Globus pallidus (tissue), 1 donor: ENCODE measurements at places on chromosomes 6 and 20.
A peak's percentile ranks its signal among the peaks of the same experiment; 100 is the strongest.

- peak; percentile 59 for DNase-seq
These were observed 674 bp downstream of the NRSN1 start for GRCh38 chr6:24126586-24127192.

- peak; percentile 19 for DNase-seq
These were observed 233.9 kb upstream of the SYNDIG1 start for GRCh38 chr20:24235296-24236175.

DNA sequence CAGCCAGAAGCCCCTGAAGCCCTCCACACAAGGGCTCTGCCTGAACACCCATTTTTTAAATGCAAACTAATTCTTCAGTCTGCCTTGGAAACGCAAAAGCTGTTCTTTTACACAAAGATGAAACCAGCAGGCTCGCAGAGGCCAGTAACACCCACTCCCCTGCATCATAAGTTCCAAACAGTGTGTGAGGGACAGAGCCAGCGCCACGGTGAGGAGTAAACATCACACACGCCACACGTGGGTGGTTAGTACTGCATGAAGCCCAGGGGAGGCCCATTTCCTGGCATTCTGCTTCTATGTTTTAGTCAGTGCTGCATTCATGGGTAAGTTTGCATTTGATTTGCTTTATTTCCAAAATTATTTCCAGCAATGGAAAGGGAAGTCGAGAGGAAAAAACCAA lies 217.7 kb upstream of the RIN2 start:
- DNase-seq = no peak

- DNase-seq = no peak
These were observed 226.3 kb downstream of the TBXT start for GRCh38 chr6:165941249-165941775.

- no peak for DNase-seq
These were observed 1122.3 kb downstream of the EPHA7 start for GRCh38 chr6:92297101-92297500.

DNA sequence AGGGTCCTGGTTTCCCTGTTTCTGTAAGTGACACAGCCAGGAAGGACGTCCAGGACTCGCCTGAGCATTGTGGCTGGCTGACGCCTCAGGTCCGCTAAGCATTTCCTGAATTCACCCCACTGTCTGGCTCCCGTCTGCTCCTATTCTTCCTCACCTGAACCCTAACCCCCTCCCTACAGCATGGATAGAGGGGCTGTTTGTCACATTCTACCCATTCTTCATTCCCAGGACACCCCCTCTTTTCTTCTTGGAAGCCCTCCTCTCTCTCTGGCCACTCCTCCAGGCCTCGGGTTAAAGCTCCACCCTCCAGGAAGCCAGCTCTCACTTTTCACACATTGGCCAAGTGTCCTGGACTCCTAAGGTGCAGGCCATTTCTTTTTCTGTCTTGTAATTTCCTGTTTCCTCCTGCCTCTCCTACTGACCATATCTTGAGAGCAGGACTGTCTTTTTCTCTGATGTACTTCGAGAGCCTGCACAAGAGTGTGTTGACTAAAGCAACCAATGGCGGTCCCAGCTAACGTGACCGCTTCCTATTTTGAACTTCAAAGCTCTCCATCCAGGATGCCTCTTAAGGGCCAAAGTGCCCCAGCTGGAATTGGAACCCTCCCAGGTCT lies 24.2 kb upstream of the MYMX start:
- DNase-seq = no peak

DNA sequence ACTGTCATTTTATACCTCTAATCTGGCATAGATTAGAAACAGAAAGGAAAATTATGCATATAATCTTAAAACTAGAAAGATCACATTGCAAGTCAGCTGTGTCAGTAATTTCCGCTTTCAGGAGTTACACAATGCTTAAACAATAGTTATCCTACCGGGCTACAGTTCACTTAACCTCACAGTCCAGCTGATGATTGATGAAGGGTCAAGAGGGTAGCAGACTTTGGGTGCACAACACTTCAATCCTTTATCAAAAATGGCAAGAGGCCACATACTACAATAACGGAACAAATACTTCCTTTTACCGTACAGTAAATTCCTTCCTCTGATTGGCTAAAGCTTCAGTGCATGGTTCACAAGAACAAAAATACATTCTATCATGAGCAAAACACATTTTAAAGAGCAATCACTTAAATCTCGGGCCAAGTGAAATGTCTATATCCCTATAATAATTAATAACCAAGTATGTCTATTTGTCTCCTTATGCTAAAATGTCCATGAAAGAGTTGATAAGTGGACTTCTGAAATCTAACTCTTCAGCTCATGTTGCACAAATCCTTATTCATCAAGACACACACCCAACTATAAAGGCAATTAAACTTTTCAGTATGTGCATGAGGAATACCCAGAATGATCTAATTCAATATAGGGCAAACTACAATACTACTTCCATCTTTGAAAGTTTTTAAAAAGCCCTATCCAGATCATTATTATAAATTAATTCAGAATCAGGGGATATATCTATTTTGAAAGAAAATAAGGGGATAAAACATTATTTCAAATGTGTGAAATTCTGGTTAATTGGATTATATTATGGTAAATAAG lies 76.8 kb downstream of the HIVEP2 start:
- DNase-seq = no peak
